ENCODE measurements at places on chromosomes 7 and 10. TPM values are rescaled to one million over a fixed set of nuclear protein-coding genes. Genes with fewer than 3 reads are reported as not detected.

ZNF485 gene
- total RNA-seq: 0.76 TPM

ATP6V1F gene
- 109 TPM for total RNA-seq

PKD2L1 gene
- not detected for total RNA-seq

MBLAC1 gene
- total RNA-seq: 2.1 TPM

AKR1C4 gene
- 0.13 TPM for total RNA-seq

WEE2 gene
- total RNA-seq: 0.13 TPM

- DNase-seq: no peak
Measured at GRCh38 chr10:62885684-62886461, 69.7 kb upstream of the EGR2 start.

DNA sequence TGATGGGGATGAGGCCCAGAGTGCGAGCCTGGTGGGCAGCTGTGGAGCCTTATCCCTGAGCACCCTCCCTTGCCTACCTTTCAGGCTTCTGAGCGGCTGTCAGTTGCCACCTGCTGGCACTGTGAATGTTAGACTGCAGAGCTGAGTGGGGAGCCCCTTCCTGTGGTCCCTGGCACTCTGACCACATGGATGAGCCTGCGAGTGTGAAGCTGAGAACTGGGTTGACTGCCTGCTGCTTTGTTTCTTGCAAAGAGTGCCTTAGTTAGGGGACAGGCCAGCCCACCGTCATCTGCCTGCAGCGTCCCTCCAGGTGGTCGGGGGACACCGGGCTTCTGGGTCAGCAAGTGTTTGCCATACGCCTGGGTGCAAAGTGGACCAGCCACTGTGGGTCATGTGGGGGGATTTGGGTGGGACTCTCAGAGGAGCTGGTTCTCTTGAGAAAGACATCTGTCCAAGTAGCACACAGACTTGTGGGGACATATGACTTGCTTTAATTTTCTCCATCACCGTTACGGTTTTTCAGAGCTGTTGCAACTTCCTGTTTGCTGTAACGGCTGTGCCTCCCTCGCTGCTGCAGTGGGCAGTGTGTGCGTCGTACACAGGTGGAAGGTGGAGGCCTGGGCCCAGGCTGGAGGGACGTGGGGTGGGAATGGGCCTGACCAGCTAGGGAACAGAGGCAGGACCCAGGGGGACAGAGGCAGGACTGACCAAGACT lies 13.7 kb downstream of the INPP5A start:
- no peak for DNase-seq

DNA sequence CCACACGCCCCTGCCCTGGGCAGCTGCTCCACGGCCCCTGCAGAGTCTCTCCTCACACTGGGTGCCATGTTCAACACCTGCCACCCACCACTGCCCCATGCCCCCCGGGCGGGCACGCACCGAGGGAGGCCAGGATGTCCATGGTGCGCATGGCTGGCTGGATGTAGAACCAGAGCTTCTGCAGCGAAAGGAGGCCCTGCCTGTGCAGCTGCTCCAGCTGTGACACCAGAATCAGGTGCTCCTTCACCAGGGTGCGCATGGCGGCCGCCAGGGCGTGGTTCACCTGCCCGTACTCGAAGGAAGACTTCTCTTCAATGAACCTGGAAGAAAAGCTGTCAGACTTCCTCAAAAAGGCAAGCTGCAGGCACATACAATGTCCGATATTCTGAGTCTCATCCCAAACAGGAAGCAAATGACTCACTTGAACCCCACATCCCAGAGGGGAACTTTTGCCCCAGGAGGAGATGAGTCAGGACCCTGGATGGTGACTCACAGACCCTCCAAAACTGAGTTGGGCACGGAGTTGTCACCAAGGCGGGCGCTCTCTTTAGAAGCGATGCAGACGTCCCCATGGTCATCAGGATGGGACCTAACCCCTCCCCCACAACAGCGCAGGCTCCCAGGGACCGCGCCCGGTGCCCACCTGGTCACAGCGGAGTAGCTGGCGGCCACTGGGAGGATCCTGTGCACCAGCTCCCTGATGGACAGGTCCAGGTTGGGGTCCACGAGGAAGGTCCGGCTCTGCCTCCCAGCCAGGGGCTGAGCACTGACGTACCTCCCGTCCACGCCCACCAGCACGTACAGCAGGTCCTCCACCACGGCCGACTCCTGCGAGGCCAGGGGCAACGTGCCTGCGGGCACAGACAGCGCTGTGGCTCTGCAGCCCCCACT lies 15.5 kb downstream of the TUBGCP2 start:
- peak; percentile 73 for DNase-seq

DNA sequence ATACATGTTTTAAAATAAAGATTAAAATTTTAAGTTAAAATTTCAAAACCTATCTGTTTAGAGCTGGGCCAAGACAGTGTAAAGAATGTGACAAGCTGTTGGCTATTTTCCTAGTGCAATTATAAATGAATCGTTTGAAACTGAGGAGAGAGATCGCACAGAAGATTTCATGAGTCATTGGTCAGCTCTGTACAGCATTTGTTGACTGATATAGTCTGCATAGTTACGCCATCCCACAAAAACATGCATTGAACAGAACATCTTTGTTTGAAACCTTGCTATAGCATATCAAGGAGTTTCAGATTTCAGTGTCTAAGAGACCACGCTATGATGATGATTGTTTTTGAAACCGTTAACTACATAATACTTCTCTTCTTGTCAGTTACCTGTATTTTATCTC lies 1.3 kb upstream of the C10orf67 start:
- DNase-seq: no peak

- DNase-seq: peak; percentile 2
Measured at GRCh38 chr10:60086862-60087261, 180.5 kb upstream of the CCDC6 start.

GRCh38 chr7:107993891-107994291 lies 9.1 kb downstream of the LAMB1 start:
- DNase-seq: no peak

DNA sequence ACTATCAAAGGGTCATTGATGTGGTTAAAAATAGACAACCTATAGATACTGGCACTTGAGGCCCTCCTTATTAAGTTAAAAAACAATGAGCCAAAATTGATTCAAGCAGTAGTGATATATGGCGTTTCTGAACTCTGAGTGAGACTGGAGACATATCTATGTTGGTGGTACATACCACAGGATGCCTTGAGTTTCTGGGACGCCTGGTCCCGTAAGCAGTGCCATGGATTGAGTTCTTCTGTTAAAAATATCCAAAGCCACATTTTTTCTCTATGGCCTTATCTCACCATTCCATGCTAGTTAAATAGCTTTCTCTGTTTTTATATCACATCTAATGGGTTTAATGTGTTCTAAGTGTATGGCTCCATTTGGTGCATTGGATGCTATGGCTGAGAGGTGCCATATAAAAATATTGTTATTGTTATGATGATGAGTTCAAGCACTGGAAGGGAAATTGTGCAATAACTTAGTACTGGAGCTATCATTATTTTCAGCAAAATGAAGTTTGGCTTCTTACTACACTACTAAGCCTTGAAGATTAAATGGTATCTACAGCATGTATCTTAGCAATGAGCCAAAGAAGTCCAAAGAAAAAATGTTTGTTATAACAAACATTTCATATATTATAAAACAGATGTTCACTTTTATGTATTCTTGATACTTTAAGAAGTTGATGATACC lies 713.9 kb downstream of the SUGCT start:
- DNase-seq: no peak

DNA sequence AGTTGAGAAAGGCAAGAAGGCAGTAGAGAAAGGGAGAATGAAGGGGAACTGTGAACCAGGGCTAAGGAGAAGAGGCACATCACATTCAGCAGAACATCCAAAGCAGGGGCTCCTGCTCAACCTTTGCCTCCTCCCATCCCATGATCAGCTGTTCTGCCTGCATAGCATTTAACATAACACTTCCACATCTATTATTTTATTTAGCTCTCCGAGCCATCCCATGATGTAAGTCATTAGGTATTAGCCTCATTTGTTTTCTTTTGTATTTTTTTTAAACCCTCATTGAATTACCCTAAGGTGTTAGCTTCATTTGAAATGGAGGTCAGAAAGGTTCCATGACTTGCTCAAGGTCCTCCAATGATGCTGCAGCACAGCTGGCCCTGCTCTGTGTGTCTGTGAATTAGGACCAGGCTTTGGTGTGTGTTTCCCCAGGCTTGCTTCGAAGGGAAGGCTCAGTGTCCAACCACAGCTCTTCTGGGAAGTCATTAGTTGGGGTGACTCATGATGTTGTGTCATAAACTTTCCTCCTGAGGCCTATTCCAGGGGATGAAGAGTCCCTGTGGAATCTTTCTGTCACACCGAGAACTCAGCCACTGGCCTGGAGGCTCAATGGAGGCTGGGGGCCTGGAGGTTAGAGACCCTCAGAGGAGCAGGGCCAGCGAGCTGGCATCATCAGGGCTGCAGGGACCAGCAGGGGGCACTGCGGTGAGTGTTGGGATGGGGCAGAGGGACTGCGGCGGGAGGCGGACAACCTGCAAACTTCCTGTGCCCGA lies 16.5 kb downstream of the NPFFR1 start:
- peak; percentile 39 for DNase-seq

DNA sequence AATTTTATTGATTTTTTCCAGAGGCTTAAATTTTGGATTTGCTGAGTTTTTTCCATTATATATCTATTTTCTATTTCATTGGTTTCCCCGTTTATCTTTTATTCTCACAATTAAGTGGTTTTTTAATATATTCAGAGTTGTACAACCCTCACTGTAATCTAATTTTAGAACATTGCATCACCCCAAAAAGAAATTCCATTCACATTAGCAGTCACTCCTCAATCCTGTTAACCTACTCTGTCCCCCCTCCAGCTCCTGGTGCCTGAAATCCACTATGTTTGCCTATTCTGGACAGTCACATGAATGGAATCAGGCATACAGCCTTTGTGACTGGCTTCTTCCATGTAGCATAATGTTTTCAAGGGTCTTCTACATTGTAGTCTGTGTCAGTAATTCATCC lies 55.8 kb upstream of the ITGA8 start:
- DNase-seq: no peak

DNA sequence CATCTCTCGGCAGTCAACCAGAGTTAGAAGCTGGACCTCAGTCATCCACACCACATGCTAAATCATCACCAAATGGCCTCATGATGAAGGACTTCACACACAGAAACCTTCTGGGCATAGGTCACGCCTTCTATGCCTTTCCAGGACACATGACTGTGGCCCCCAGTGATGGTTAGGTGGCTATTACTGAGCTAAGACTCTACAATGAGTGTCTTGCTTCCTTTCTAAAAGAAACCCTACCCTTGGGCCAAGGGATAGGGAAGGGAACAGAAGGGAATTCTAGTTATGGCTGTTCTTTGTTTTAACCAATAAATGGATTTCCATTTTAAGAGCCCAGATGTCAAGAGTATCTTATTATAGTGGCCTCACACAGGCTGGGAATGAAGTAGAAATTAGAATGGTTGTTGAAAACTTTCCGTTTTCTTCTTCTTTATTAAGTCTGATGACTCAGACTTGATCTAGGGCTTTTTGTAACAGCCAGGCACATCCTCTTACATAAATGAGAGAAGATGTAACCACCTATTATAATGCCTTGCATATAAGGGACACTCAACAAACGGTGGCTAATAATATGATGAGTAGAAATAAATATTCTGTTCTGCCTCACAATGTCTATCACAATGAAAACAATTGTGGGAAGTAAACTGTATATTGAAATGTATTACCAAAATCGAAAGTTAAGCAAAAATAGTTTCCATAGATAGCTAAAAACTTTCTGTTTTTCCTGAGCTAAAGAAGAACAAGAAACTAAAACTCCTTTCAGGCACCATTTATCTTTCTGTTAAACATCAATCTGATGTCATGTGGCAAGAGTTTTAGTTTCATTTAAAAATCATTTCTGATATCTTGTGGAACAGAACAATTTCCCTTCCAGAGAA lies 62.5 kb upstream of the TOMM7 start:
- no peak for DNase-seq

GRCh38 chr7:128398016-128398840 lies 11.6 kb downstream of the IMPDH1 start:
- peak; percentile 46 for DNase-seq

- no peak for DNase-seq
Measured at GRCh38 chr10:125101049-125101448, 59.3 kb downstream of the CTBP2 start.

DNA sequence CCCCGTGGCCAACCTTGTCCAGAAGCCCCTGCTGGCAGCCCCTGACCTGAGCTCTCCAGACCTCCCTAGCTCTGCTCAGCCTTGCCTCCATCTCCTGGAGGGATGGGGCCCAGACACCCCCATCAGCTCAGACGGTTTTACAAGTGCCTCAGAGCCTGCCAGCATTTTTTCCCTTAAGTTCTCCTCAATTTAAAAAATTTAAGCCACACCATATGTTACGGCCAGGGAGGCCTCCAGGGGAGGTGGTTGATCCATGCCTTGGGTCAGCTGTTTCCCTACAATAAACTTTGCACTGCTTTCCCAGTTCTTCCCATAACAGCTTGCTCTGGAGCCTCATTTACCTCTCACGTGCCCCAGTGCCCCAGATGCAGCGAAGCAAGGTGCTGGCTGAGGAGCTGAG lies 143.5 kb downstream of the RGS10 start:
- no peak for DNase-seq

GRCh38 chr7:116862951-116863670 lies 724 bp downstream of the CAPZA2 start:
- peak; percentile 57 for DNase-seq

DNA sequence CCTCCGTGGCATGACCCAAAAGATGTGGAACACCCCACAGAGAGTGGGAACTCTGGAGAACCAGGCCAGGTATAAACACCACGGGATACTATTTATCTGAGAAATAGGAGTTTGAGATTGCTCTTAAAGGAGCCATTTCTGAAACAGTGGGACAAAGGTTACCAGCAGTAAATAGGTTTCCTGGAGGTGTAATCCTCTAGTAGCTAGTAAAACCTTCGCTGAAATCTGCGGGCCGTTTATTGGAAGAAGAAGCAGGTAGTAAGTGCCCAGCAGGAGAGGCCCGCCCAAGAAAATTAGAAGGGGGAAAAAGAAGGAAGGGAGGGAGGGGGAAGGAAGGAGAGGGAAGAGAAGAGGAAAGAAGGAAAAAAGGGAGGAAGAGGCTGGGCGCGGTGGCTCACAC lies 51.6 kb downstream of the CHST3 start:
- DNase-seq: no peak

DNA sequence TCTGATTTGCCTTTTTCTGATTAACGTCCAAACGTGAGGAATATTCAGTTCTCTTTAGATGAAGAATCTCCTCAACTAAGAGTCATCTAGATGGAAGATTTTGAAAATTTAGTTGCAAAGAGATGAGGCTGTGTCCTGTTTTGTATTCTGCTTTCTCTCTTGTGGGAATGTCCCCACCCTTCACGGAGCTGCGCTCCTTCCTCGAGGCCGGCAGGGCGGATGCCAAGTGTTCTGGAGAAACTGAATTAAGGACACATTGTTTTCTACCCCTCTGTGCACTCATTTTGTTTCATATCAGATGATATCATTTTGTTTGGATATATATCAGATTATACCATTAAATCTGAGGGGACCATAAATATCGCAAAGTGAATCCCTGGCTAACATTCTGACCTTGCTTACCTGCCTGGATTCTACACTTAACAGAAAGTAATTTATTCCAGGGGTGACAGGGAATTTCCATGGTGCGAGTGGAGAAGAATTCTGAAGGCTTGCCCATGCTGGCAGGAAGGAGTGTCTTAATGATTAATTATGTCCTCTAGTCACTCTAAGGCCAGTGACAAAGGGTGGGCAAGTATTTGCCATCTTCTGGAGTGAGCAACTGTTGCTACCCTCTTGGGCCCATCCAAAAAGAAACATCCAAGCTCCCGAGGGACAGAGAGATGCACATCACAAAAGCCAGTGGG lies 47.9 kb upstream of the IGFBP3 start:
- no peak for DNase-seq

Measured in dermis microvascular lymphatic vessel endothelial cell (primary cell).